ENCODE measurements at places on chromosomes 12 and 14.

DNA sequence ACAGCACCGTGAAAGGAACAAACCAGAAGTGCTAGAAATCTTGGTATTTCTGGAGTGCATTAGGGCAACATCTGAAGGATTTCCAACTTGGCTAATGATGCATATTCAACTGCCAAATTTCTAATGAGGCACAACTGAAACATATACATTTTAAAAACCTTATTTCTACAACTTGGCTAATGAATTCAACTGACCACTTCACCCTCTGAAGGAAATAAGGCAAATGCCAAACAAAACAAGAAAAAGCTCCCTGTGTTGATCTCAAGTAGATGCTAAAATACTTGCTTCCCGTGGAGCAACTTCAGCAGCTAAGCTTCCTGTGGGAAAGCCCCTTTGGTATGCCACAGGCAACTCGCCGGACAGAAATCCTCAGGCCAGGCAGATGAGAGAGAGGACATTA is 167.1 kb downstream of the TTC7B start:
- no peak for DNase-seq

- DNase-seq, result no peak
Observed at GRCh38 chr12:120240495-120240833, 25.1 kb downstream of the PXN start.

DNA sequence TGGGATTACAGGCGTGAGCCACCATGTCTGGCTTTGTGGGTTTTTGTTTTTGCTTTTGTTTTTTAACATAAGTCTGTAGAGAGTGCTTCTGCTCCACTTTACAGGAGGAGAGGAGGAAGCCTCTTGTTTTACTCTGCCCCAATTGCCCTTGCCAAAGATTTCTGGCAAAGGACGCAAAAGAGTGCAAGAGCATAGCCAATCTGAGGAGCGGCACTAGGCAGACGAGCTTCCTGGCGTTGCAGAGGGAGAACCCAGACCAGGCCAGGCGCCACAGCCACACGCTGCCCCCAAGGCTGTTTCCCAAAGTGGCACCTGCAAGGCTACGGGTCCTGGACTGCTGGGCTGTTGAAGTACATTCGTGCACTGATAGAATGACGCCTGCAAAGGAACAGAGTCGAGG is 96.2 kb downstream of the BBS10 start:
- no peak for DNase-seq

GRCh38 chr12:40342010-40342409 is 117.2 kb downstream of the LRRK2 start:
- DNase-seq, result no peak

- DNase-seq, result no peak
Observed at GRCh38 chr14:50072395-50072794, 44.0 kb downstream of the VCPKMT start.

DNA sequence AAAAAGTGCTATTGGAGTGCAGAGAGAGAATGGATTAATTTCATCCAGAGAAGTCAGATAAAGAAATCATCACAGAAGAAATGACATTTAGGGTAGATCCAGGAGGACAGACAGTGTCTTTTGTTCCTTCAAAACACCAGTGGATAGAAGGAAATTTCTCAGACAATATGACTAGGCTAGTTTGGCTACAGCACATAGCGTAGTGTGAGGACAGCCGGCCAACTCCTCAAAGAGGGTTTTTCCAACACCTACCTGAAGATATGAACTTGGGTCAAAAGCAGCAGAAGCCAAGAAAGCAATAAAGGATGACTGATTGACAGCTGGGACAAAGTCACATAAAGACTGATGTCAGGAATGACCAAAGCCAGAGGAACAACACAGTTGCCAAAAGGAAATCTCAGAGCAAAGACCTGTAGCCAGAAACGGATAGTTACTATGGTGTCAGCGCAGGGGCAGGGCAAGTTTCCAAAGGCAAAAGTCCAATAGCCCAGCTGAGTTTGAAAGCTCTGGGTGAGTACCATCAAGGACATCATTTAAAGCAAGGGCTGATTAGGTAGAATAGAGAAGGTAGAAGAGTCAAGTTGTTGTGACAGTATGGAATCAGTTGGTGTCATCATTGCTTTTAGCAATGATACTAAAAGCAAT is 58.7 kb upstream of the PDE3A start:
- DNase-seq, result no peak

DNA sequence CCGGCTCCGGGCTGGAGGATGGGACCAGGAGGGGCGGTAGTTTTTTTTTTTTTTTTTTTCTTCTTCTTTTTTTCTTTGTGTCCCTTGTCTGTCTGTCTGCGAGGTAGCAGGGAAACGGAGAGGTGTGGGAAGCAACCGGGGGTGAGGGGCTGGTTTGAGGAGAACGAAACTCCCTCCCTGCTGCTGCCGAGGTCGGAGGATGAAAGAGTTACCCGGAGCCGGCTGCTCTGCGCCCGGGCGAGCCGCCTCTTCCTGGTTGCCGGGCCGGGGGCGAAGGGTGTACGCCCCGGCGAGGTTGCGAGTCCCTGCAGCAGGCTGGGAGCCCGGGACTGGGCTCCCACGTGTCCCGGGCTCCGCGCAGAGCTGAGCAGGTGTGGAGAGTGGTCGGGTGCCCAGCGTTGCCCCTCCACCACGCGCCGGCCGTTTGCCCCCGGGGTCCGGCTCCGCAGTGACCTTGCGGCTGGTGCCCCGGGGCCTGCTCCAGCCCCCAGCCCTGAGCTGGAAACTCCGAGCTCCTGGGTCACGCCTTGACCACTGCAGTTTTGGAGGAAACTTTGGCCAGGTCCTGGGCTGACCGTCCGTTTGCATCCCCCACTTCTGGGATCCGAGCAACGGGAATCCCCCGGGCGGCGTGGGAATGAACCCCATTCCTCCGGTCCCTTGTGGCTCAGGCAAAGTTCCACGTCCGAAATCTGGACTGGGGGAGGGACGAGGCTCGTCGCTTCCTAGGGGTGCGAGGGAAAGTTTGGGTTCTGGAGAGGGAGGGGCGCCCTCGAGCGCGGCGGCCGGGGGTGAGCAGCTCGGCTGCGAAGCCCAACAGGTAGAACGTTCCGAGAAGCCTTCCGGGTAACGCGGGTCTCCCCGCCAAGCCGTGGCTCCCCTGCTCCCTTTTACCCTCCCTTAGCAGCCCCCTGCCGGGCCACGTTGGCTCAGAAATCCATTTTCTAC is 1.3 kb downstream of the CHST11 start:
- DNase-seq, result no peak

DNA sequence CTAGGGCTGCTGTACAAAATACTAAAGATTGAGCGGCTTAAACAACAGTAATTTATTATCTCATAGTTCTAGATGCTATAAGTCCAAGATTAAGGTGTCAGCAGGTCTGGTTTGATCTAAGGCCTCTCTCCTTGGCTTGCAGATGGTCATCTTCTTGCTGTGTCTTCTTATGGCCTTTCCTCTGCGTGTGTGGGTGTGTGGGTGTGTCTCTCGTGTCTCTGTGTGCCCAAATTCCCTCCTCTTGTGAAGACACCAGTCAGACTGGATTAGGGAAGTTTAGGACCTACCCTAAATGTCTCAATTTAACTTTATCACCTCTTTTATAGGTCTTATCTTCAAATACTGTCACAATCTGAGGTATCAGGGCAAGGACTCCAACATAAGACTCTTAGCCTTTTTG is 28.3 kb downstream of the DDHD1 start:
- DNase-seq, result no peak

- DNase-seq, result no peak
Observed at GRCh38 chr12:6627616-6628015, 8.1 kb downstream of the LPAR5 start.

GRCh38 chr12:43733687-43734086 is 24.9 kb downstream of the PUS7L start:
- no peak for DNase-seq

GRCh38 chr14:39145266-39145966 is 24.7 kb downstream of the TRAPPC6B start:
- DNase-seq, result no peak

- DNase-seq, result no peak
Observed at GRCh38 chr14:84592770-84593169, 937.2 kb upstream of the FLRT2 start.

- DNase-seq, result no peak
Observed at GRCh38 chr12:120720234-120720986, 5.2 kb upstream of the ACADS start.

DNA sequence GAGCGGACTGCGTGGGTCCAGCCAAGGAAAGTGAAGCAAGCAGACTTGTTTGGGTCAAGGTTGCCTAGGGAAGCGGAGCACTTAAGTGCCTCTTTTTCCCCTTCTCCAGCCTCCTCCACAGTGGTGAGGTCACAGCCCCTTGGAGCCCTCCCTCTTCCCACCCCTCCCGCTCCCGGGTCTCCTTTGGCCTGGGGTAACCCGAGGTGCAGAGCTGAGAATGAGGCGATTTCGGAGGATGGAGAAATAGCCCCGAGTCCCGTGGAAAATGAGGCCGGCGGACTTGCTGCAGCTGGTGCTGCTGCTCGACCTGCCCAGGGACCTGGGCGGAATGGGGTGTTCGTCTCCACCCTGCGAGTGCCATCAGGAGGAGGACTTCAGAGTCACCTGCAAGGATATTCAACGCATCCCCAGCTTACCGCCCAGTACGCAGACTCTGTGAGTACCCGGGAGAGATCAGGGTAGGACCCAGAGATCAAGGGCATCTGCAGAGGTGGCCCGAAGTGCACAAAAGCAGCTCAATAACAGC is at the start of gene TSHR:
TSS of gene TSHR (plus strand) at position 206 of the 526 bp plus-strand sequence. CDS start at position 266, 60 bp downstream.
- no peak for DNase-seq

All from NCI-H2081 treated with DMSO at 0.1 percent for 48 hours (cell line).